ENCODE measurements at places on chromosomes 12 and 14. TPM values are rescaled to one million over a fixed set of nuclear protein-coding genes. Genes with fewer than 3 reads are reported as not detected.

SERPINA9 gene
- polyA plus RNA-seq, result not detected

NCKAP5L gene
- polyA plus RNA-seq, result 3.5 TPM

PGF gene
- 16.3 TPM for polyA plus RNA-seq

RARG gene
- polyA plus RNA-seq, result 35.6 TPM

OR6C2 gene
- polyA plus RNA-seq, result not detected

KLHDC1 gene
- 1.4 TPM for polyA plus RNA-seq

HPD gene
- 14.4 TPM for polyA plus RNA-seq

ACSM4 gene
- polyA plus RNA-seq, result not detected

CYP46A1 gene
- polyA plus RNA-seq, result not detected

MORN3 gene
- 1.3 TPM for polyA plus RNA-seq

MYG1 gene
- 38.6 TPM for polyA plus RNA-seq

EPYC gene
- 0.51 TPM for polyA plus RNA-seq

CAPS2 gene
- 7.0 TPM for polyA plus RNA-seq

RHEBL1 gene
- polyA plus RNA-seq, result 1.3 TPM

IRAK3 gene
- 5.0 TPM for polyA plus RNA-seq

NRXN3 gene
- 6.7 TPM for polyA plus RNA-seq

OR6C65 gene
- polyA plus RNA-seq, result not detected

SMCO2 gene
- polyA plus RNA-seq, result 0.72 TPM

CLEC1A gene
- polyA plus RNA-seq, result 0.51 TPM

PAPLN gene
- 9.8 TPM for polyA plus RNA-seq

APOF gene
- not detected for polyA plus RNA-seq

CFAP54 gene
- polyA plus RNA-seq, result 0.15 TPM

SOX5 gene
- polyA plus RNA-seq, result 2.1 TPM

BDKRB2 gene
- not detected for polyA plus RNA-seq

DAO gene
- polyA plus RNA-seq, result not detected

MIS18BP1 gene
- polyA plus RNA-seq, result 23.8 TPM

DTX1 gene
- polyA plus RNA-seq, result 0.15 TPM

PLEKHG7 gene
- polyA plus RNA-seq, result not detected

ESR2 gene
- not detected for polyA plus RNA-seq

TXNDC16 gene
- polyA plus RNA-seq, result 2.5 TPM

OLR1 gene
- not detected for polyA plus RNA-seq

RNASE8 gene
- polyA plus RNA-seq, result 1.00 TPM
